IMR-90 (cell line): ENCODE measurements at places on chromosomes 4 and X.

DNA sequence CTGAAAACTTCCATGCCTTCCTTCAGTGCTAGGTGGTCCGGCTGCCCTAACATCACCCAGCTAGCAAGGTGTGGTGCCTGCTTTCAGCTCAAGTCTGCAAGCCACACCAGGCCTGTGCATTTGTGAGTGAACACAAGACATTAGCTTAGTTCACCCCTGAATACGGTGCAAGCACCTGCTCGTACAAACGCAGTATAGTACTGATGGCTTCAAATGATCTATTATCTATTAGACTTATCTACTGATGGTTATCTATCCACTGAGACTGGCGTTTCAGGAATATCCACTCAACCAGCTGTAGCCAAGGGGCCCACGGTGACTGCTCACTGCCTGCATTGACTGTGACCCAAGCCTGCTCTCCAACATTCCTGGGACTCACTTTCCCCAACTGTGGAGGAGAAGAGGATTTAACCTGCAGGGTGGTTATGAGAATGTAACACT lies 155.9 kb downstream of the SHOX start:
- no peak for DNase-seq
- H3K4me1 ChIP-seq, result no peaks in the 10 kb centered on the region
- no peak overlapping the region for H3K4me3 ChIP-seq
- H3K27me3 ChIP-seq, result no peaks in the 10 kb centered on the region
- H3K27ac ChIP-seq, result no peak overlapping the region
- H3K36me3 ChIP-seq, result no peaks in the 10 kb centered on the region

DNA sequence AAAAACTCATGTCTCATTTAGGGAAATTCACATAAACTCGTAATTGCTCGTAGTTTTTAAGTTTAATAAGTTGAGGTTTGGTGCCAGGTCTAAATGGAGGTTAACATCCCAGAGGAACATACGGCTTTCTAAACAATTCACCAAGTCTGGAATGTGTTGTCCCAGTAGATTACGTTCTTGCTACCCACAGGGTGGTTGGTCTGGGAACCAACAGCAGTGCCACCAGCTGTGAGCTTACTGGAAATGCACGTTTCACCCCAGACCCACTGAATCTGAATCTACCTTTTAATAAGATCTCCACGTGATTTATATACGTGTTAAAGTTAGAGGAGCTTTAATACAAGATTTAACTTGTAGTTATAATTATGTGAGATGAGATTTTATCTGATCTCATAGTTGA lies 134.3 kb downstream of the BMPR1B start:
- no peak overlapping the region for H3K27ac ChIP-seq
- no peak overlapping the region for H3K4me3 ChIP-seq
- H3K4me1 ChIP-seq, result peaks cover 2% of the 10 kb centered on the region
- H3K36me3 ChIP-seq, result no peaks in the 10 kb centered on the region
- no peak for DNase-seq

DNA sequence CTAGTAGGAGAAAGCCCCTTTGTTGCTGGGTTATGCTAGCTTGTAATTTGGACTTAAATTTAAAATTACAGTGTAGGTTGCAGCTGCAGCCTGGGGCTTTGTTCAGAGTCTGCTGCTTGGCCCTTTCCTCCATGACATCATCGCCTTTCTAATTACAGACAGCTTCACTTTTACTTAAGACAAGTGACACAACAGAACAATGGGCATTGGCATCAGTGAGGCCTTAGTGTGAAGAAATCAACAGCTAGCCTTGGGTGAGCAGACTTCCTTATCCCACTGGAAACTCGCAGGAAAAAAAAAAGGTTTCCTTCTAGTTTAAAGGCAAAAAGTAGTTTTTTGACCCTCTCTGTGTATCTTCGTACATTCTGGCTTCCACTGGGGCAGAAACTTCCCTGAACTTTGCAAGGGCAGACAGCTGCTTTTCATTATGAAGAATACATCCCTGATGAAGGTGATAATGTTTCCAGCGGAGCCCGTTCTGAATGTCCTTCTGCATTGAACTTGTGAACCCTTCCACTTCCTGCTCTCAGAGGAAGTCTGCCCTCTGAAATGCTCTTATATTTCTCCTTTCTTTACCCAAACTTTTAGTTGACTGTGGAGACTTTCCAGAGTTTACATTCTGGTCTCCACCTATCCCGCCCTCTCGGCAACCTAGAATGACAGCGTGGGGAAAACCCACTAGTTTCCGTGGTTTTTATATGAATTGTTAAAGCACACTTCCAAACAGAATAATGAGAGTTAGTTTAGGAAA lies 123.2 kb upstream of the FAM9C start:
- DNase-seq, result peak; percentile 22
- H3K4me3 ChIP-seq, result no peak overlapping the region
- H3K27ac ChIP-seq, result no peak overlapping the region
- no peaks in the 10 kb centered on the region for H3K36me3 ChIP-seq

DNA sequence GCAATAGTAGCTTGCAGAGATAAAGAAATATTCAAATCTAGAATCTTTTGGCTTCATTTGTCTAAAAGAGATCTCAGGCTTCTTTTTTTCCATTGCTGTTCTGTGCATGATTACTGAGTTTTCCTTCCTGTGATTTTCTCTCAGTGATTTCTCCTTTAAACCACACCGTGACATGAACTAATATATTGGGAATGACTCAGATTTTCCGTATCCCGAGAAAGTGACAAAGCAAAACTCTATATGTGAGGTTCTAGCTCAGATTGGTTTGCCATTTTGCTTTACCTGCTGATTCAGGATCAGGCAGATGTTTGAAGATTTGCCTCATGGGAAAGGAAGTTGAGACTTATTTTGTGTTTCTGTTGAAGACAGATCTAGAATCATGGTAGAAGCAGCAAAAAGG lies 59.4 kb downstream of the MTHFD2L start:
- H3K4me1 ChIP-seq, result peaks cover 2% of the 10 kb centered on the region; the same call in 1 of the 2 replicates
- H3K27me3 ChIP-seq, result no peaks in the 10 kb centered on the region
- no peak overlapping the region for H3K4me3 ChIP-seq
- peak; percentile 50 for DNase-seq

- no peaks in the 10 kb centered on the region for H3K36me3 ChIP-seq
- H3K4me1 ChIP-seq, result peaks cover 2% of the 10 kb centered on the region
- H3K27me3 ChIP-seq, result no peaks in the 10 kb centered on the region
- H3K27ac ChIP-seq, result peak overlapping the region; percentile 9; the same call in 1 of the 2 replicates
These were observed 376.2 kb downstream of the PCDH18 start for GRCh38 chr4:137156054-137156453.

DNA sequence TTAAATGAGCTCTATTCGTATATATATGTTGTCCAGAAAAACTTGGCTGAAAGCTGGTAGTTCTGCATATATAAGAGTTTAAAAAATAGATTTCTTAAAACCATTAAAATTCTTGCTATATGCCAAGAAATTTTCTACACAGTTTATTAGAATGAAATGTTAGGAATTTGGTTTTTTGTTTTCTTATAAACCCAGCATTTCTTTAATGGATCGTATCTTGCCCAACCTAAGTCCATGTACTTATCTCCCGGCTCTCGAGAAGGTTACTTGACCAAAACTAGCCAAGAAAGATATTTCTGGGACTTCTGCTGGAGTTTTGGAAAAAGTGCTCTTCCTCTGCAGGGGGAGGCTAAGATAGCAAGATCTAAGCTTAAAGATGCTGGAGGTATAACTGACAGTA lies 4.7 kb upstream of the ASB5 start:
- H3K4me1 ChIP-seq, result peaks cover 8% of the 10 kb centered on the region
- DNase-seq, result no peak
- H3K4me3 ChIP-seq, result no peak overlapping the region
- H3K36me3 ChIP-seq, result no peaks in the 10 kb centered on the region
- no peaks in the 10 kb centered on the region for H3K27me3 ChIP-seq

DNA sequence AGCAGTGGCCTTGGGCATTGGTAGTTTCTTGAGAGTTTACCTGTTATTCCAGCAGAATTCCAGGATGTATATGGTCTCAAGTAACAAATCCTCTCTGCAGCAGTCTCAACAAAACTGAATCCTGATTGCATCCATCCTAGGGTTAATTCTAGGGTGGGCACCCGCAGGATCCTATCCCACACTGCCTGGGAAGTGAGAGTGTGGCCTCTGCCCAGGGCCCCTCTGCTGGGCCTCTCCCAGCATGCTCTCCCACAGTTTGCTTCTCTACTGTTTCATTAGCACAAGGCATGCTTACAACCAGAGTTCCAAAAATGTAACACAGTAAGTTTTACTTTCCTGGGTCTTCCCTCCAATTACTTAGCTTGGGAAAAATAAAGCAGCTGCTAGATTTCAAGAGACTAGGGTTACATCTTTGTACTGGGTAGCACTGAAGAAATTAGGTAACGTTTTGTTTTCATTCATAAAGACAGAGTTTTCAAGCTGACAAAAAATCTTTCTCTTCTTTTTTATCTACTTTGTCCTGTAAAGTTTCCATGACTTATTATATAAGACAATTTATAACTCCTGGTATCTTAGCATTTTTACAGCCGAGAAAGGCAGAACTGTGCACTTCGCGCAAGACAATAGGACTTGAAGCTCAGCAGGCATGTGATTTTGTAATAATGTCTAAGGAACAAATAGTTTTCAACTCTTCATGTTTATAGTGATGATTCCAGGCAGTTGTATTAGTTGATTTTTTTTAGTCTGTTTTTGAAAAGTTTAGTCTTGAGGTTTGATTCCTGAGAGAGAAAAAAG lies 131.2 kb upstream of the PCDH18 start:
- peak overlapping the region; percentile 98 for H3K27ac ChIP-seq
- no peak overlapping the region for H3K4me3 ChIP-seq
- DNase-seq, result no peak
- no peaks in the 10 kb centered on the region for H3K27me3 ChIP-seq

DNA sequence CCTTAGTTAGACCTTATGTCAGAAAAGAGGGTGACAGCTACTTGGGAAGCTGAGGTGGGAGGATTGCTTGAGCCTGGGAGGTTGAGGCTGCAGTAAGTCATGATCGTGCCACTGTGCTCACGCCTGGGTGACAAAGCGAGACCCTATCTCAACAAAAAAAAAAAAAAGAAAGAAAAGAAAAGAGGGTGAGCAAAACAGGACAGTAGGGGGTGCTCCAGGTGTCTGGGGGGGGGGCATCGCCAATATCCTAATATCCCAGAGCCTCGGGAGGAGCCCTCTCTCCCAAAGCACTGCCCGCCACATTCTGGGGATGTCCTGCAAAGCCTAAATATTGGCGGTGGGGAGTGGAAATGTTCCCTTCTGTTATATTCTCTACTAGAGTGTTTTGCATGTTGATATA lies 120.9 kb upstream of the TBL1X start:
- H3K27ac ChIP-seq, result no peak overlapping the region
- DNase-seq, result no peak
- H3K4me3 ChIP-seq, result no peak overlapping the region
- no peaks in the 10 kb centered on the region for H3K36me3 ChIP-seq

DNA sequence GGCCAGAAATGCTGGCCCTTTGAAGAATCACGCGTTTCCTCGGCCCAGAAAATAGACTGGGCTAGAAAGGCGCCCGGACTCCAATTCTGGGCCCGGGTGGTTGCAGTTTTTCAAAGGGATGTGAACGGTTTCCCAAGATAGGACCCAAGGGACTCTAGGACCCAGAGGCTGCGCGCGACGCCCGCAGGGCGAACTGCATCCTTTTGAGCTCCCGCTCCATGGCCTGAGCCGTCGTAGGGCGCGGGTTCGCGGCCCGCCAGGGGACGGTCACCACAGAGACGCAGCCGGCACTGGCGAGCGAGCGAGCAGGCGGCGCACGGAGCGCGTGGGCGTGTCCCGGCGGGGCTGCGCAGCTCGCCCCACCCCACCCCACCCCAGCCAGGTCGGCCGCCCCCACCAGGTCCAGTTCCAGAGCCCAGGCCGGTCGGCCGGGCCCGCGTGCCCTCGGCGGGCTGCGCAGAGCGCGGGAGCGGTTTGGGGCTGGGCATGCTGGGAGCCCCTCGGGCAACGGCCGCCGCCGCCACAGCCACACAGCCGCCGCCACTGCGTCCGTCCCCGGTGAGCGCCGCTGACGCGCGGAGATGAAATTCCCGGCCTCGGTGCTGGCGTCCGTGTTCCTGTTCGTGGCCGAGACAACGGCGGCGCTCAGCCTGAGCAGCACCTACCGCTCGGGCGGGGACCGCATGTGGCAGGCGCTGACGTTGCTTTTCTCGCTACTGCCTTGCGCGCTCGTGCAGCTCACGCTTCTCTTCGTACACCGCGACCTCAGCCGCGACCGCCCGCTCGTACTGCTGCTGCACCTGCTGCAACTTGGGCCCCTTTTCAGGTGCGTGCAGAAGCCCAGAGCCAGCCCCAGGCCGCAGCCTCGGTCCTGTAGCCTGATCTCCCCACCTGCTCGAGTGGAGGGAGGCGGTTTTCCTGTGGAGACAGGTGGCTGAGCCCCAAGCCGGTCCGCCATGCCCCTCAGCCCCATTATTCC lies at the start of gene XK:
TSS of gene XK (plus strand) at position 411 of the 979 bp plus-strand sequence. CDS start at position 582, 171 bp downstream.
- no peak for DNase-seq
- H3K4me1 ChIP-seq, result no peaks in the 10 kb centered on the region
- no peak within 1 kb of the TSS for H3K27ac ChIP-seq
- peak within 1 kb of the TSS; percentile 42 for H3K4me3 ChIP-seq
- H3K36me3 ChIP-seq, result no peaks in the 10 kb centered on the region
